ENCODE measurements at places on chromosomes 4 and X.

GRCh38 chr4:41212616-41213203 is 1.6 kb downstream of the APBB2 start:
- peak; percentile 67 for DNase-seq

GRCh38 chr4:184386271-184386781 is 88.0 kb downstream of the IRF2 start:
- no peak for DNase-seq

- no peak for DNase-seq
Observed at GRCh38 chr4:83780053-83780733, 244.3 kb downstream of the GPAT3 start.

DNA sequence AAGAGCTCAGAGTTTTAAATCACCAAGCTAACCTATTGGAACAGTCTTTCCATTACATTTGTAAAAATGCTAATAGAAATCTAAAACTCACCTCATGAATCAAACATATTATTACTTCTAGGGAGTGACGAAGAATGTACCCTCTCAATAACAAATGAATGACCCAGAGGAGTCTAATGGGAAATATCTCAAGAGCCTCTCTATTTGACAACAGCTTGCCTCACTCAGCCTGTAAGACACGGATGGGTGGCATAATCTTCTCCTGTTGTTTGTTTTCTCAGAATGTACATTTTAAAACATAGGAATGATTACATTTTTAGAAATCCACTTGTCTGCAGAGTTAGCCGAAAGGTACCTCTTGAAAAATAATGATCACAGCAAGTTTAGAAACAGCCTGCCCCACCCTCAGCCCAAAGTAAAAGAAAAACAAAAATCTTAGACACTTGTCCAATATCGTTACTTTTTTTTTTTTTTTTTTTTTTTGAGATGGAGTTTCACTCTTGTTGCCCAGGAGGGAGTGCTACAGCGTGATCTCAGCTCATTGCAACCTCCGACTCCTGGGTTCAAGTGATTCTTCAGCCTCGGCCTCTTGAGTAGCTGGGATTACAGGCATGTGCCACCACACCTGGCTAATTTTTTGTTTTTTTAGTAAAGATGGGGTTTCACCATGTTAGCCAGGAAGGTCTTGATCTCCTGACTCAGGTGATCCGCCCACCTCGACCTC is 183.6 kb upstream of the FTHL17 start:
- DNase-seq, result no peak

- DNase-seq, result no peak
Observed at GRCh38 chr4:128917781-128918180, 108.3 kb downstream of the JADE1 start.

DNA sequence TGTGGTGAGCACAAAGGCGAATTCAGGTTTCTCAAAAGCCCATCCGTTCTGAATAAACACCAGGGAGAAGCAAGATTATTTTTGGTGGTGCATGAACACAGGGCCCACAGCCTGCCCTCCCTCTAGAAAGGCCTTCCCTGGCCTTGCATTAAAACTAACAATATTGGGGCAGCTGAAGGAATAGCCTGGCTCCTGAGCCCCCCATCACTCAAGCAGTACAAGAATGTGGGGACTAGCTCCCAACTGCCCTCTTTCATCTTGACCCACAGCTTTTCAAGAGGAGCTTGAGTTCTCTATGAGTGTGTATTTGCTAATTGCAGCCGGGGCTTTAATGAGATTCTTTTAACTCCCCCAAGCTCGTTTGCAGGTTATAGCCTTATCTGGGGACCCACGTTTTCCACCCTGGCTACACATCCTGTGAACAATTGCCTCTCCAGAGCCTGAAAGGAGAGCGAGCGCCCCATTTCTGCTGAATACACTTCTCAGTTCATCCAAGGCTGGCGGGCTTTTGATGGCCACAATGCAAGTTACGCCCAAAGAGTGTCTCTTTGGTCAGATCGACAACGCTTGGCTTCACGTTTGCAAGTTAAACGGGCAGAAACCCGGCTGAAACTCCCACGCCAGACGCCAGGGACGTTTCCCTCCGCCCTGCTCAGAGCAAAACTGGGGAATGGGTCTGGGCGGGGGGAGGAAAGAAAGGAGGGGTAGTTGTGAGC is 4.7 kb upstream of the GSX2 start:
- no peak for DNase-seq

DNA sequence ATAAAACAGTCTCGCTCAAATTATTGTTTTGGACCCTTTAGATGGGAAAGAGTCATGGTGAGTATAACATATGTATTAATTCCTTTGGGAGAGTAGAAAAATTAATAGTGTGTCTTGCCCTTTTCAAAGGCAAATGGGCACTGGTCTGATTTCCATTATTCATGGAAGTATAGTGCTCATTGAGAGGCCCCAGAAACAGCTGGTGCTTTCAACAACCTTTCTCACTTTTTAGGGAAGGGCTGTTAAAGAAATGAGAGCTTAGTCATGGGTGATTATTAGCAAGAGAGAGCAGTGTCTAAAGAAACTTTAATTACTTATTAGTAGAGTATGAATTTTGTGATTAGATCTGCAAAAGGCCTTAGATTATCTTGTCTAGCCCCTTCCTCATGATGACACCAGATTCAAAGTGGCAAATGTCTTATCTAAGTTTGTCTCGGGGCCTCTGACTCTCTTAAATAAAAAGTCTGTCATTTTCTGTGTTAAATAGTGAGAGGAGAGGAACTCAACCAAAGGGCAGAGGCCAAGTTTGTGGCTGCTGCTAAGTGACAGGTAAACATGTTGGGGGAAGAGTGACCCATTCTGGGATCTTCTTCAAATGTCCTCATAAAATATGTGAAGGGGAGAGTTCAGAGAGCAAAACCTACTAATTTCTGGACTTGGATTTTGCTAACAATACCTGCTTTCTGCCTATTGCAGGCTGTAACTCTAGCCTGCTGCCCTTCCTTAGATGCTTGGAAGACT is 110.6 kb downstream of the REPS2 start:
- no peak for DNase-seq

- DNase-seq, result no peak
Observed at GRCh38 chr4:150006197-150006596, 72.0 kb upstream of the DCLK2 start.

DNA sequence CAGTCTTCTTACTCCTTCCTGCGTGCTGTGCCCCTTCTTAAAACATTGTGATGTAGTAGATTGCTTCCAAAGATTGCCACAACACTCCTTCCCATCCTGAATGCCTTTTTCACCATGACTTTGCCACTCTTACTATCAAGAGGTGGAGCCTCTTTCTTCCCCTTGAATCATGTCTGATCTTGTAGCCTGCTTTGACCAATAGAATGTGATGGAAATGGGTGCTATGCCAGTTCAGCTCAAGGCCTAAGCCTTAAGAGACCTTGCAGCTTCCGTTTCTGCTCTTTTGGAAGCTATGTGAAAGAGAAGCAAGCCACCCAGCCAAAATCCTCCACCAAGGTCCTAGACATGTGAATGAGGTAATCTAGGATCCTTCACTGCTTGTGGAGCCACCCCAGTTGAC is 31.6 kb upstream of the RP2 start:
- no peak for DNase-seq

DNA sequence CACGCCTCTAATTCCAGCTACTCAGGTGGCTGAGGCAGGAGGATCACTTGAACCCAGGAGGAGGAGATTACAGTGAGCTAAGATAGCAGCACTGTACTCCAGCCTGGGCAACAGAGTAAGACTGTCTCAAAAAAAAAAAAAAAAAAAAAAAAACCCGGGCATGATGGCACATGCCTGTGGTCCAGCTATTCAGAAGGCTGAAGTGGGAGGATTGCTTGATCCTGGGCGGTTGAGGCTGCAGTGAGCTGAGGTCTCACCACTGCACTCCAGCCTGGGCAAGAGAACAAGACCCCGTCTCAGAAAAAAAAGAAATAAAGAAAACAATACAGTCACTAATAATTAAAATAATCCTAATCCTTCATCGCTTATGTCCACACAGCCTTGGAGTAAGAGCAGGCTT is 68.1 kb downstream of the APBB2 start:
- DNase-seq, result no peak

- no peak for DNase-seq
Observed at GRCh38 chr4:48225368-48226141, 44.1 kb downstream of the TEC start.

All from LoVo (cell line).